Testis (tissue), 5 donors: ENCODE measurements at places on chromosomes 4 and X. TPM values are rescaled to one million over a fixed set of nuclear protein-coding genes. Genes with fewer than 3 reads are reported as not detected.
A peak's percentile ranks its signal among the peaks of the same experiment; 100 is the strongest.

- no peak for DNase-seq
These were observed 4.9 kb downstream of the DCAF16 start for GRCh38 chr4:17805580-17806155.

- DNase-seq = no peak
These were observed 614.8 kb upstream of the DIPK2B start for GRCh38 chrX:45815441-45815840.

DNA sequence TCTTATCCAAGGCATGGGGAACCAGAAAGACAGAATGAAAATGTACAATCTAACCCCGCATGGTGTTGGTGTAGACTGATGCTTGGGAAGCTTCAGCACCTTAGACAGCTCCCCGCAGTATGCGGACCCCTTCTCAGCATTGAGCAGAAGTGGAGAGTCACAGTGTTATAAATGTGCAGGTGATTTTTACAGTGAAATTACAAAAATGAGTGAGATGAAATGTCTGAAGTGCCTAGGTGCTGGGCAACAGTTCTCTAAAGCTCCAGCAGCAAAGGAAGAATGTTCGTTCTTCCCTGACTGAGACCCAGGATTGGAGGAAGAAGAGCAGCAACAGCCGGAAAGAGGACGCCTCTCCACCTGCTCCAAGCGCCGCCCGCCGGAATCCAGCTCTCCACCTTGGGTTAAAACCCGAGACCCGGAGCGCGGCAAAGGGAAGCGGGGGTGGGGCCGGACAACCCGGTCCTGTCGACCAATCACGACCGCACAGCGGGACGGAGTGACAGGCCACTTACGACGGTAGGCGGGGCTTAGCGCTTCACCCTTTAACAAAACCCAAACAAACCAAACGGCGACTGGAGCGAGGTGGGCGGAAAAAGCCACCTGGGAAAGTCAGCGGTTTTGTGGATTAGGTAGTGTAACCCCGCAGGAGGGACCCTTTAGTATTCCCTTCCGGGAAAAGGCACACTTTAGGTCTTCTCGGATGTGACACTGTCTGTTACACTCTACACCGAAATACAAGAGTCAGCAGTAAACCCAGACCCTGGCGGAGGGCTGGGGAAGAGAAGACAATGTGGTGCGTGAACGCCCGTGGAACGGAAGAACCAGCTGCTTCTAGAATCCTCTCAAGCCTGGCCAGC lies at the start of gene GLRA3:
Gene GLRA3 (minus strand): TSS at position 403 of the 857 bp plus-strand sequence. CDS start 436 bp downstream, outside the sequence.
- peak; percentile 85 for DNase-seq

GRCh38 chr4:31343061-31343460 lies 622.9 kb downstream of the PCDH7 start:
- no peak for DNase-seq

DNA sequence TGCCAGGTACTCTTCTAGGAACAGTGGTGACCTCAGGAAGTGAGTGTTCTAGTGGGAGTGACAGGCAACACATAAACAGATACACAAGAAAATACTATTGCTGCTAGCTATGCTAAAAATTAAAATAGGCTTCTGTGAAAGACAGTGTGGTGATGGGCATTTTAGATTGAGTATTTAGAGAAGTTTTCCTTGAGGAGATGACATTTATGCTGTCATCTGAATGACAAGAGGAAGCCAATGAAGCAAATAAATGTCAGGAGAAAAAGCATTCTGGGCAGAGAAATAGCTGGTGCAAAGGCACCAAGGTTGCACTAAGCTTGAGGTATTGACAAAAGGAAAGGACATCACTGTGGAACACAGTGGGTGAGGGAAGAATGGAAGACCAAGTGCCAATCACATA lies 18.0 kb downstream of the NDNF start:
- DNase-seq = no peak

DNA sequence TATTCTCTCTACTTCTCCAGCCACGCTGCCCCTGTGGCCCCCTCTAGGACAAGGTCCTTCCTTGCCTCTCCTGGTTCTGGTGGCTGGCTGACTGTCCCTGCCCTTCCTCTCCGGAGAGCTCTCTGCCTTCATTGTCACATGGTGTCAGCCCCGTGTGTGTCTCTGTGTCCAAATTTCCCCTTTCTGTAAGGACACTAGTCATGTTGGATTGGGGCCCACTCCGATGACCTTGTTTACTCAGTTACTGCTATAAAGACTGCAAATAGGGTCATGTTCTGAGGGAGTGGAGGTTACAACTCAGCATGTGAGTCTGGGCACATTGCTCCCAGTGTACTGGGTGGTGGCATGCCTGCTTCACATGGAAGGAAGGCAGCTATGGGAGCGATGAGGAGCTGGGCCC lies 129.5 kb upstream of the PSAPL1 start:
- peak; percentile 39 for DNase-seq

DNA sequence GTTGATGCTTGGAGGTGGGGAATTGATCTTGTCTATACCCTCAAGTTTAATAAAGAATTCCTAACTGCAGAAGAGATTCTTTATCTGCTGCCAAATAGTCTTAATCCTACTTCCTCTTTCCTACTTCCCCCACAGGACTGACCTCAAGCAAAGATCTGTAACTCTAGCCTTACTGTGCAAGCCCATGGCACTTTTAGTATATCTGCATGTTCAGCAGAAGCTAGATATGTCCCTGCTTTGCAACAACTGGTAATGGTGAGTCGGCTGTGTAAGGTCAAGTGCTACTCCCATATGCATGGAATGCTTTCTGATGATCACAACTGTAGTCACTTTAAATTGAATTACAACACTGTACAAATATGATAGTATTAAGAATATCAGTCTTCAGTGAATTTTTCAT lies 26.3 kb upstream of the PDS5A start:
- DNase-seq = no peak

DNA sequence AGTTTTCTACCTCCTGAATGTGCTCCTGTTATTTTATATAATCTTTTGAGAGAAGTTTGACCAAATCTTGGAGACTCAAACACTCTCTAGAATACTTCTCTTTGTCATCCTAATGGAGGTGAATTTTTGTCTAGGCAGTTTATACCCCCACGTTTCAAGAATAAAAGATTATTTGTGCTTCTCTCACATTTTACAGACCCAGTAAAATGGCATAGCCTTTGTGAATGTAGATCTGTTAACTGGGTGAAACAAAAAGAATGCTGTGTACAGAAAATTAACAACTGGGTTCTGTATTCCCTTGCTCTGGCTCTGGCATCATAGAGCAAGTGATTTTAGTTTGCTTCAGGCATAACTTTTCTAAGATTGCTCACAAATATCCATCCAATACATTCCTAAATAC lies 26.1 kb downstream of the GASK1B start:
- DNase-seq = no peak

Gene PPP3CA
- total RNA-seq = 44.5 TPM

Gene SPANXC
- total RNA-seq = 2.7 TPM

- no peak for DNase-seq
These were observed 131.2 kb downstream of the SCFD2 start for GRCh38 chr4:53234669-53235068.

- no peak for DNase-seq
These were observed 273.3 kb downstream of the SH2D1A start for GRCh38 chrX:124619710-124620109.

Gene GAGE2A
- total RNA-seq = 28.8 TPM

GRCh38 chr4:101670897-101671296 lies 119.6 kb upstream of the BANK1 start:
- DNase-seq = no peak

DNA sequence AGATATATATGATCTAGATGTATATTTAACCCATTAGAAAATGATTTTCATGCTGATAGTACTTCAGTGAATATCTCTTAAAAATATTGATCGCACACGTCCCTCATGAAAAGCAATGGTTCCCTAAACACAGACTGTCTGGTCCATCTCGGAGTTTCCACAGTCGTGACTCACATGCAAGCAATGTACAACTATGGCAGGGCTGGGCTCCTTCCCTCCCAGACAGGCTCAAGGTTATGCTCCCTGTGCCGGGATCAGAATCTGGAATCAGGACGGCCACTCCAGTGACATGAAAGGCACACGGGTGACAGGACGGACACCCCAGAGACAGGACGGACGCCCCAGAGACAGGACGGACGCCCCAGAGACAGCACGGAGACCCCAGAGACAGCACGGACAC lies 40.2 kb upstream of the PPP2R3B start:
- no peak for DNase-seq

GRCh38 chr4:64718091-64718490 lies 308.8 kb upstream of the TECRL start:
- DNase-seq = no peak

DNA sequence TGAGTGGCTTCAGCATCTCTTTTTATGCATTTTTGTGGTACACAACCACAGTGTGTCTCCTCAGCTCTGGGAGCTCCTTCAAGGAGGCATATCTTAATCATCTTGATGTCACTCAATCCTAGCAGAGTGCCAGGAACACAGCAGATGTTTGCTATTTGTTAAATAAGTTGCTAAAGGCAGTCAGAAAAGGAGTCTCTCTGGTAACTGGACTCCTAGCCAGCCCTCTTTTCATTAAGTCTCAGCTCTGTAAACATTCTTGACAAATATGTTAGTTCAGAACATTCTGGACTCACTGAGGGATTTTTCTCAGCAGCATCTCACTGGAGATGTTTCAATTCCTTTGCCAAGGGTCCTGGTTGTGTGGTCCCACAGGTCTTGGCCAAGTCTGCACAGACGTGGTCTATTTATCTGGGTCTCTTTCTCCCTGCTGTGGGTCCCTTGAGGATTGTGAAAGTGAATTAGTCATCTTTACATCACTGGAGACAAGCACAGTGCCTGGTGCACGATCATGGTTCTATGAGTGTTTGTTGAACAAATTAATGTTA lies 20.3 kb upstream of the FAM9C start:
- DNase-seq = peak; percentile 23

DNA sequence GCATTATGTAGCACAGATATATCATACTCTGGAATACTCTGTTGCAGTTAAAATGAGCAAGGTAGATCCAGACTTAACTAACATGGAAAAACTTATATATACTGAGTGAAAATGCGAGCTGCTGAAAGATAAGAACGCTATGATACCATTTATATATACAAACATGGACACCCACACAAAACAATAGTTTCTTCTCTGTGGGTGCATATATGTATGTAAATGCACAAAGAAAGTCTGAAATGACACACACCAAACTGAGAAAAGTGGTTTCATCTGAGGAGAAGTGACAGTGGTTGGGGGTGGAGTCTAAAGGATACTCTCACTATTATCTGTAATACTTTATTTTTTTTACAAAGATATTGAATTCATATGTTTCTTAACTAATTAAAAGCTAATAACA lies 12.2 kb upstream of the FGF2 start:
- no peak for DNase-seq

DNA sequence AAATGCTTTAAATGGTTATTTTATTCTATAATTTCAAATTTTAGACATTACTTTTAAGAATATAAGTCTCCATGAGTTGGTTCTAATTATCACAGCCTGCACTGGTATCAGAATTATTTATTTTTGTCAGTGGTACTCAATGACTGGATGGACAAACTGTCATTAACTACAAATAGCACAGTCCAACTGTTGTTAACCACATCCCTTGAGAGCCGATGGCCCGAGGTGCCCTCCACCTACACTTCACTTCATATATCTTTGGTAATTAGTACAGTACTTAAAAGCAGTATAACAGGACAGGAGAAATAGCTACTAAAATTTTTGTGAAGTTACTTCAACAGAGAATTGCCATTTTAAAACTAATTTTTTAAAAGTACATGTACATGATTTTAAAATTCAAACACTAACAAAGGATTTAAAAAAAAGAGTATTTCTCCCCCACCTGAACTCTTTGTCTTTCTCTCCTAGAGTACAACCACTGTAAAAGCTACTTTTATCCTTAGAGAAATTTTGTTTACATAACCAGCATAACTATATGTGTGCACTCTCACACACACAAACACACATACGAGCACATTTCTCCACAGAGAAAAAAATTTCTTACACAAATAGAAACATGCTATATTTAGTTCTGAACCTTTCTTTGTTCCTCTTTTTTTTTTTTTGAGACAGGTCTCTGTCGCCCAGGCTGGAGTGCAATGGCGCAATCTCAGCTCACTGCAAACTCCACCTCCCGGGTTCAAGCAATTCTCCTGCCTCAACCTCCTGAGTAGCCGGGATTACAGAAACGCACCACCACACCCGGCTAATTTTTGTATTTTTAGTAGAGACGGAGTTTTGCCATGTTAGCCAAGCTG lies 6.5 kb downstream of the TIFA start:
- no peak for DNase-seq

Gene NPNT
- 6.3 TPM for total RNA-seq

DNA sequence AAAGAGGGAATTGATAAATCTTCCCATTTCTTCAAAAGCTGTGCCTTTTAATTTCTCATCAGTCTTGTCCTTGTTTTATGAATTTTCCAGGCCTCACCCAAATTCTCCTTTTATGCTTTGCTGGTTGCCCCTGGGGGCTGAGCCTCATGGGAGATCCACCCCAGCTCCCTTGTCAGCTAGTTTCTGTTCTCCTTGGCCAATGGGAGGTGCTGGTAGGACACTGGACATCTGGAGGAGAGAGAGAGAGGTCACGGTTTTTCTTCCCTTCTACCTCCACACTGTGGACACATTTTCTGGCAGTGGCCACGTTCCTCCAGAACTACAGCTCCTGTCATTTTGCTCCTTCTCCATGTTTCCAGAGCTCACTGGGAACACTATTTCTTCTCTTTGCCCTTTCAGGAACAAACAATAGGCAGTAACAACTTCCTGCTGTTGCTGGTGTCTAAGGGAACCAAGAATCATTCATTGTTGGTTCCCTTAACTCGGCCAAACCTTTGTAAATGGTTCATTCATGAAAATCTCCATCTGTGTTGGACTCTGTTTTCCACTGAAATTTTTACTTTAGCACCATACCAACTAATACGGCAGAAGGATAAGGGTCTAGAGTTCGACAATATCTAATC lies 334.5 kb downstream of the GPAT3 start:
- DNase-seq = no peak

DNA sequence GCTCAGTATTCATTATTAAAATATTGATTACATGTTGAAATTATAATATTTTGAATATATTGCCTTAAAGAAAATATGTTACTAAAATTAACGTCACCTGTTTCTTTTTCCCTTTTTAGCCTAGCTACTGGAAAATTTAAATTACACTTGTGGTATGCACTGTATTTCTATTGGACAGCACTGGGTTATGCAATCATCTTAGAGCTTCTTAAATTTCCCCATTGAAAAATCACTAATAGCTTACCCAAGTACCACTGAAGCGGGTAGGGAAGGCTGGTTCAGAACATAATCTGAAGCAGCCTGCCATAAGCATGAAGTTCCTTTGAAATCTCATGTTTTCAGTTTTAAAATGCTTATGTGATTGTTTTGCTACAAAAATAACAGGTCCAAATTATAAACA lies 49.5 kb upstream of the TFDP3 start:
- no peak for DNase-seq

Gene TECRL
- 0.37 TPM for total RNA-seq

Gene UTP3
- 25.4 TPM for total RNA-seq

- no peak for DNase-seq
These were observed 23.9 kb downstream of the ANKRD17 start for GRCh38 chr4:73234712-73235111.

DNA sequence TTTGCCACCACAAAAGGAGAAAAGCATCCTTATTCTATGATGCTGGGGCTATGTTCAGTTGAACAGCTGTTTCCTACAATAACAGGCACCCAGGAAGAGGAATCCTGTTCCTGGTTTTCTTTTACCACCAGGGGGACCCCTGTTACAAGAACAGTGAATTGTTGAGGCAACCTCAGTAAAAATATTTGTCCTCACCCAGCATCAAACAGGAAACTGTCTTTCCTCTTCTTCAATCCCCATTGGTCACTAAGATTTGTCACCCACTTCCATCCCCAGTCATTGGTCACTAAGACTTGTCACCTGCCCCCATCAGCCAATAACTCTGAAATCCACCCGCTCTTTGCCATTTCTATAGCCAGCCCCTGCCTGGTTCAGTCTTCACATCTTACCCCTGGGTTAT lies 143.5 kb upstream of the GALNT7 start:
- peak; percentile 83 for DNase-seq

GRCh38 chrX:133332737-133333136 lies 82.6 kb downstream of the GPC4 start:
- DNase-seq = no peak

Gene FGB
- total RNA-seq = not detected
